ENCODE measurements at places on chromosomes 1 and 21.

GRCh38 chr1:41936107-41936506 is 17.4 kb upstream of the HIVEP3 start:
- no peak for DNase-seq

- DNase-seq = peak; percentile 51
Observed at GRCh38 chr1:39657923-39658485, 13.9 kb downstream of the NT5C1A start.

- no peak for DNase-seq
Observed at GRCh38 chr1:219549215-219549614, 63.7 kb downstream of the ZC3H11B start.

DNA sequence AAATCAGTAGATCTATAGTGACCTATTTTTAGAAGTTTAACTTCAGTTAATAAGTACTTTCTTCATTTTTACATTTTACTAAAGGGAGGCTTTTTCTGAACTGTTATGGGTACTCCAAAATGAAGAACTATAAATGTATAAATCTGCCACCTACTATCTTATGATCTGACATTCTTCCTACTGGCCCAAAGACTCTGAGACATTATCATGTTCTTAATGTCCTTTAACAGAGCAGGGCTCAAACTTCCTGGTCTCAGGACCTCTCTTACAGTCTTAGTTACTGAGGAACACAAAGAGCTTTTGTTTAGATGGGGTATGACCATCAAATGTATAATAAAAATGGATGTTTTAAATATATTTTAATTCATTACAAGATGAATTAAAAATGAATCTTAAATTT is 8.9 kb downstream of the TRIM33 start:
- DNase-seq = no peak

DNA sequence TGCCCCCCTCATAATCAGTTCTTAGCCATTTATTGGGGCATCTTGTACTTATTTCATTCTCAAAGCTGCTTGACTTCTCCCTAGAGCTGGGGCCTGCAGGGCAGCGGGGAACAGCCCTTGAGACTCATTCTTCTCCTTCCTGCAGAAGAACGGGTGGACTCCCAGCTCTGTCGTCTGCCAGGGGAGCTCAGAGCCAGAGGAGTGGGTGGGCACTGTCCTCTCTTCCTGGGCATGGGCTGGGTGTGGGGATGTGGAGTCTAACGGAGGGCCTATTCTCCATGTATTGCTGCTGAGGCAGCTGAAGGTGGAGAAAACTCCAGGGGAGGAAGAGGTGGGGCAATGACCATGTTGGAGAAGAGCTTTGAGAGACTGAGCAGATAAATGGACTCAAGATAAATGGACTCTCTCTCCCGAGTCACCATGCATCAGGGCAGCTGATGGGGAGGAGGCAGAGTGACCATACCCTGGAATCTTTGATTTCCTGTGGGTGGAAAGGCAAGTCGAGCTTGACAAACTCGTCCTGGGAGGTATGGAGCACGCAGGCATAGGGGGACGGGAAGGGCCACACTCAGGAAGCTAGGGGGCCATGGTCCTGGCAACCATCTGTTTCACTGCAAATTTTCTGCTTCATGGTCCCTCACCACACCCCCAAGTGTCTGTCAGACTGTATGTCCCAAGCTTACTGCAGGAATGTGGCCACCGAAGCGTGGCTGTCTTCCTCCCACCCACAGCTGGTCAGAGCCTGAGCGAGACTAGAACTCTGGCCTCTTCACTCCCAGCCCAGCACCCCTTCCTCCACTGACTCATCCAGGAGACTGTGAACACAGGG is 56.9 kb upstream of the ATP2B4 start:
- DNase-seq = no peak

DNA sequence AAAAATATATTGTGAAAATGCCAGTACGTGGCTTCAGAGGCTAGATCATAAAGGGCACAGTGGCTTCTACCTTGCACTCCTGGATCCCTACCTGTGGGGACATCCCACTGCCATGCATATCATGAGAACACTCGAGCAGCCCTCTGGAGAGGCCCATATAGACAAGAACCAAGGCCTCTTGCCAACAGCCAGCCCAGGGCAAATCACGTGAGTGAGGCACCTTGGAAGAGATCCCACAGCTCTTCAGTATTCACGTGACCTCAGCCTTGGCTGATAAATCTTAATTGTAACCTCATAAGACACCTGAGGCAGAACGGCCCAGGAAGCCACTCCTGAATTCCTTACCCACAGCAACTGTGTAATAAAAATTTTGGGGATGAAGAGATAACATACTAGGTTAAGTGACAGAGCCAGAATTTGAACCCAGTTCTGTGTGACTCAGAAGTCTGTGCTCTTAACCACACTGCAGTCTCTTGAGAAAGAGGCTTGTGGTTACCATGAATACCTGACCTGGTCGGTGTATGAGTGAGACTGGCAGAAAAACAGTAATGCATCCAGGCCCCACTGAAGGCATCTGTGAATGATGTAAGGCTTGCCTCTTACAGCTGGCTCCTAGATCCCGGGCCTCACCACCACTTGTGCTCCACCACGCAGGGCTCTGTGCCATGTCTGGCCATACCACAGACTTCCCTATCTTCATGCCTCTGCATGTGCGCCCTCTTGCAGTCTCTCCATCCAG is 6.9 kb upstream of the A3GALT2 start:
- no peak for DNase-seq

GRCh38 chr1:38834937-38835827 is 24.4 kb downstream of the RRAGC start:
- peak; percentile 36 for DNase-seq

DNA sequence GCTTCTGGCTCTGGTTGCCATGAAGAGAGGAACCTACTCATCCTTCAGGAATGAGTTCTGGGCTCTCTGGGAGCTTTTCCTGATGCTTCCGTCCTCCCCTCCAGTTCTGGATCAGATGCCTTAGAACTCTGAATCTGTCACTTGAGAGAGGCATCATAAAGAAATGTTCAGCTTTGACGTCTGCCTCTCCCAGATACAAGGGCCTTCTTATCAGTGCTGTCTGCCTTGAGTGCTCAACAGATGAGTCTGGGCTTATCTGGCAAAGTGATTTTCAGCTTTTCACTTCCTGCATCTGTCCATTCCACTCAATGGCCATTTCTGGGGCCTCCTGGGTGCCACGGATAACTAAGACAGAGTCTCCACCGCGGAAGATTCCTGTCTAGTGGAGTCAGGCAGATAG is 12.3 kb upstream of the OTUD3 start:
- no peak for DNase-seq
